ENCODE measurements at places on chromosomes 12 and 14.

DNA sequence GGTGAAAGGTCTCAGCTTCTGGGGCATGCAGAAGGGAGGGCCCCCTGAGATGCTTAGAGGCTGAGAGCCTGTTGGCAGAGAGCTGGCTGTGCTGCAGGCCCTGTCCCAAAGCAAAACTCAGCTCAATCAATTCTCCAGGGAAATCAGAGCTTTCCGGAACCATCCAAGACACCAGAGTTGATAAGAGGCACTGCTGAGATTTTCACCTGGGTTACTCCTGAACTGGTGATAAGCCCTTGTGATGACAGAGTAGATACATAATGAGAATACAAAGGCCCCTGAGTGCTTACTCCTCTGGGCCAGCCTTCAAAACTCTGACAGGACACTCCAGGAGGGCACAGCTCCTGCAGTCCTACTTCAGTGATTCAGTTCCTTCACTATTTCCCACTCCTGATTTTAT lies 63.9 kb downstream of the ARL6IP4 start:
- no peak for DNase-seq

- no peak for DNase-seq
Measured at GRCh38 chr12:117662220-117662619, 300.8 kb upstream of the NOS1 start.

DNA sequence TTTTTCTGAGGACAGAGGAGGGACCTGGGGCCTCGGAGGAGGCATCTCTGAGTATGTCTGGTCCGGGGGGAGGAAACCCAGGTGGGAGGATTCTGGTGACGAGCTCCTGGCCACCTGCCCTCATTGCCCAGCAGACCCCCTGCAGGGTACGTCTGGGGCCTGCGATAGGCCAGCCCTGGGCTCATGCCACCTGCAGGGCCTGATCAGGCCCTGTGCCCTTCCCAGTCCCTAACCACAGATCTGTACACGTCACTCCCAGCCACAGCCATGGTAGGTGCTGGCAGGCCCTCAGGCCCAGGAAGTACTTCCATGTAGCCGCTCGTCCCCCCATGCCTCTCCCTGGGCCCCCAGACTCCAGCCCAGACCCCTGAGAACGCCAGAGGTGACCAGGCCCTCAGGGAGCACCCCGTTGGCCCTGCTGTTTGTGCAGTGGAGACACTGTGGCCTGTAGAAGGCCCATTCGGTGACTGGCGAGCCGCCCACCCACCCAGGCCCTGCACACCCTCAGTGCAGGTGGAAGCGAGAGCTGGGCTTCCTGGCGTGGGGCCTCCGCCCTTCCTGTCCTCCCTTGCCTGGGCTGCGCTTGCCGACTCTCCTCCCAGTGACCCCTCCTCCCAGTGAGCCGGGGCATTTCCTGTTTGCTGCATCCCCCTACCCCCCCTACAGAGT lies 5.7 kb downstream of the INF2 start:
- peak; percentile 63 for DNase-seq

- no peak for DNase-seq
Measured at GRCh38 chr12:57372233-57372632, 58.6 kb downstream of the R3HDM2 start.

DNA sequence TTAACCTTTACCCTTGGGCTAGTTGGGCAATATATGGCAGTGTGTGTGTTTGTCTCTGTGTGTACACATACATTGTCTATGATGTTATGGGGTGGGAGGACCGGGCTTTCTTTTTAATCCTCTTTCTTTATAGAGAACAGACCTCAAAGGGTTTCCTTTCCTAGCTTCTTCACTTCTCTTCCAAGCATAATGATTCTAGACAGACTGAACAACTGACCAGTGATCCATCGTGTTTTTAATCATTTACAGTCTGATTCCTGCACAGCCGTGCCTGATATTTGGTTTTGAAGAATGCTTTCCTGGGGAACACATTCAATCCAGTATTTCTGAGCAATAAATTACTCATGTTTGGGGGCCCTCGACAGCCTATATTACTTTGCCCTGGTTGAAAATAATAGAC lies 481.1 kb upstream of the DCN start:
- no peak for DNase-seq
